ENCODE measurements at places on chromosomes 2 and 18. TPM values are rescaled to one million over a fixed set of nuclear protein-coding genes. Genes with fewer than 3 reads are reported as not detected.

FOXD4L1 gene
- total RNA-seq: not detected

SMYD1 gene
- not detected for total RNA-seq

KIAA2012 gene
- not detected for total RNA-seq

UGT1A6 gene
- total RNA-seq: not detected

DYNAP gene
- not detected for total RNA-seq

MCM6 gene
- 27.9 TPM for total RNA-seq

TCF23 gene
- not detected for total RNA-seq

IL1F10 gene
- total RNA-seq: not detected

B3GNT7 gene
- total RNA-seq: under 0.01 TPM

ADGRF3 gene
- not detected for total RNA-seq

RAB11FIP5 gene
- total RNA-seq: 30.4 TPM

STARD6 gene
- not detected for total RNA-seq

ELOA2 gene
- not detected for total RNA-seq

RAPH1 gene
- 14.6 TPM for total RNA-seq

ALLC gene
- not detected for total RNA-seq

CHRNG gene
- total RNA-seq: not detected

Data from epithelial cell of umbilical artery (primary cell).